Astrocyte of the spinal cord (primary cell): ENCODE measurements at places on chromosomes 13 and 19.

DNA sequence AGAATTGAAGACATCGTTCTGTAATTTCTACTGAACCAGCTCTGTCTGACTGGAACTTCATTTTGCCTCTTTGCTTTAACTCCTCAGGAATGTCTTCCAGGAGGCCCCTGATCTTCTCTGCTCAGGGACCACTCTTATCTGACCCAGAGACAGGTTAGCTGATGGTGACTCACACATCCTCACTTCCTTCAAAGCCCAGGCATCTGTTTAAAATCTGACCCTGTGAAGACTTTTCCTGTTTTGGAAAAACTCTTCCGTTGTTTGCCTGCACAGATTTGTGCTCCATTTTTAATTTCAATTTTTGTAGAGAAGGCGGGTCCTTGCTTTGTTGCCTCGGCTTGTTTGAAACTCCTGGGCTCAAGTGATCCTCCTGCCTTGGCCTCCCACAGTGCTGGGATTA lies 1.6 kb downstream of the ARL11 start:
- no peak for DNase-seq

DNA sequence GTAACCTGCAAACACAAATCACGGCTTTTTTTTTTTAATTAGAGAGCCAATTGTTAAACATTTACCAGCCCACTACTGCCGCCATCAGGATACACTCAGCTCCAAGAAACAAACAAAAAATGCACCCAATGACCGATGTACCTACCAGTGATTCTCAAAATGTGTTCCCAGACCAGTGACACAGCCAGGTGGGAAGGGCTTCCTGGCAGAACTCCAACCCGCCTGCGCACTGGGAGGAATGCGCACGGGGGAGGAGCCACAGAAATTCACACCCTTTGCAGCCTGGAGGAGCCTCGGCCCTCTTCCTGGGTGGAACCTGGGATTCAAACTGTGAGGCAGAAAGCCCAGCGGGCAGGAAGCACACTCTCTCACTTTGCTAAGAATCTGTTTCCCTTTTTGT lies 255.9 kb downstream of the TBC1D4 start:
- DNase-seq, result no peak

DNA sequence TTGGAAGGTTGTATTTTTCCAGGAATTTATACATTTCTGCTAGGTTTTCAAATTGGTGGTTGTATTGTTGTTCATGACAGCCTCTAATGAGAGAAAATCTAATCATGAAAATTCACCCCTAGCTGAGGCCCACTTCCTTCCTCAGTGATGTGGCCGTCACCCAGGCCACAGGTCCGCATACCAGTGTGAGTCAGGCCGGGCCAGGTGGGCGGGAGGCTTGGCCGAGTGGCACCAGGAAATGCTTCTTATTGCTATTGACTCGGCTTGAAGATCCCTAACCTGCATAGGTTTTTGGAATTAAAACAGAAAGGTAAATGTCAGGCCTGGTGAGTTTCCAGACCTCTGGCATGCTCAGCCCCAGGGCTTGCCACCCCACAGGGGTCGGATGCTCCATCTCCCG lies 88.7 kb downstream of the SCGB2B2 start:
- DNase-seq, result no peak

- DNase-seq, result no peak
Observed at GRCh38 chr13:42259515-42259914, 12.4 kb upstream of the AKAP11 start.

- DNase-seq, result no peak
Observed at GRCh38 chr13:27650312-27650711, 28.6 kb downstream of the POLR1D start.

DNA sequence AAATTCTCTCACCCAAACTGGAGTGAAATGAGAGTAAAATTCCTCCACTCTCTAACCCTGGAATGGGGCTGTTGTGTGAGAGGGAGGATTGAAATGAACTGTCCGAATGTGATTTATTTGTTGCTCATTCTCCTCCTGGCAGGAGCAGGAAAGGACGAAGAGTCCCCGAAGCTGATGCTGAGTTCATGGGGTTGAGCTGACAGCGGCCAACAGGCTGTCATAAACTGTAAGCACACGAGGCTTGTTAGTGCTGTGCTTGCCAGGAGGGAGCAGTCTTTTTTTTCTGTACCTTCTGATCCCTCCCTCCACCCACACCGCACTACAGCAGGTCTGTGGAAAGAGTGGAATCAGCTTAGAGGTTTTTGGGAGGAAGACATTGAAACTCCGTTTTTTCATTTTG lies 33.1 kb upstream of the ZNF331 start:
- DNase-seq, result no peak

DNA sequence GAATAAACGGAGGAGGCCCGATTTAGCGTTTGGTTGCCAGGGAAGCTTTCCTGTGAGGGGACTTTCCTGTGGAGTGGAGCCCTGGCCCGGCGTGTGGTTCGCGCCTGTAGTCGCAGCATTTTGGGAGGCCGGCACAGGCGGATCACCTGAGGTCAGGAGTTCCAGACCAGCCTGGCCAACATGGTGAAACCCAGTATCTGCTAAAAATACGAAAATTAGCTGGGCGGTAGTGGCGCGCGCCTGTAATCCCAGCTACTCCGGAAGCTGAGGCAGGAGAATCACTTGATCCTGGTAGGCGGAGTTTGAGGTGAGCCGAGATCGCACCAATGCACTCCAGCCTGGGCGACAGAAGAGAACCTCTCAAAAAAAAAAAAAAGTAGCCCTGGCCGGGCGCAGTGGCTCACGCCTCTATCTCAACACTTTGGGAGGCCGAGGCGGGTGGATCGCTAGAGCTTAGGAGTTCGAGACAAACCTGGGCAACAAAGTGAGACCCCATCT lies 6.9 kb downstream of the KANK3 start:
- DNase-seq, result no peak

DNA sequence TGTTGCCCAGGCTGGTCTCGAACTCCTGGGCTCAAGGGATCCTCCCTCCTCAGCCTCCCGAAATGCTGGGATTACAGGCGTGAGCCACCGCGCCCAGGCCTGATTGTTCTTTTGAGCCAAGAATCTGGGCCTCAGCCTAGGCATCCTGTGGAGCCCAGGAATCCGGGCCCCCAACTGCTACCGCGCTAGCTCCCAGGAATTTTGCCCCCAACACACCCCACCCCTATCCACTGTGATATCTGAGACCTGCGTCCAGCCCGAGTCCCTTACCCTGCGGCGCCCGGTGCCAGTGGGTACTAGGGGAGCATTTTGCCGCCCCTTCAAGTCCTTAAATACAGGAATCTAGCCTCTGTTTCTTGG lies 838 bp upstream of the MYADM start:
- peak; percentile 51 for DNase-seq

GRCh38 chr13:71522941-71523526 lies 344.0 kb downstream of the DACH1 start:
- DNase-seq, result no peak

DNA sequence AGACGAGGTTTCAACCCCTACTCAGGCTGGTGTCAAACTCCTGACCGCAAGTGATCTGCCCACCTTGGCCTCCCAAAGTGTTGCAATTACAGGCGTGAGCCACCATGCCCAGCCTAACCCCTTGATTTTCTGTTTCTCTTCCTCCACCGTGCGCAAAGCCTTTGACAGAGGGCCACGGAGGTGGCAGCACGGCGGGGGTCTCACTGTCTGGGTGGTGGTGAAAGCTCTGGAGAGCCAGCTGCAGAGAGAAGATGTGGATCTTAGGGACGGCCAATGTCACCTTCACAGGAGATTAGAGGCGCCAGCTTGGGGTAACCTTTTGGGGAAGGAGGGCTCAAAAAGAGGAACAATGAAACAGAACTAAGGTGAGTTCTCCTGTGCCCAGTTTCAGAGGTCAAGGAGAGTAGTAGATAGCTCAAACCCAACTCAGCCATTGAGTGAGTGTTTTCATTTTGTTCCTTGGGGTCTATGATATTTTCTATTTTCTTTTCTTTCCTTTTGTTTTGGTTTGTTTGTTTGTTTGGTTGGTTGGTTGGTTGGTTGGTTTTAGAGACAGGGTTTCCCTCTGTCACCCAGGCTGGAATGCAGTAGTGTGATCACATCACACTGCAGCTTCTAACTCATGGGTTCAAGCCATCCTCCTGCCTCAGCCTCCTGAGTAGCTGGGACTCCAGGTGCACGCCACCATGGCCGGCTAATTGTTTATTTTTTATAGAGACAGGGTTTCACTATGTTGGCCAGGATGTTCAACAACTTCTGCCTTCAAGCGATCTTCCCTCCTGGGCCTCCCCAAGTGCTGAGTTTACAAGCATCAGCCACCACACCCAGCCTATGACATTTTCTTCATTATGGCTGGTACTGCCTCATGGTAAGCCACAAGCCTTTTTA lies 37.7 kb downstream of the GPR42 start:
- no peak for DNase-seq

DNA sequence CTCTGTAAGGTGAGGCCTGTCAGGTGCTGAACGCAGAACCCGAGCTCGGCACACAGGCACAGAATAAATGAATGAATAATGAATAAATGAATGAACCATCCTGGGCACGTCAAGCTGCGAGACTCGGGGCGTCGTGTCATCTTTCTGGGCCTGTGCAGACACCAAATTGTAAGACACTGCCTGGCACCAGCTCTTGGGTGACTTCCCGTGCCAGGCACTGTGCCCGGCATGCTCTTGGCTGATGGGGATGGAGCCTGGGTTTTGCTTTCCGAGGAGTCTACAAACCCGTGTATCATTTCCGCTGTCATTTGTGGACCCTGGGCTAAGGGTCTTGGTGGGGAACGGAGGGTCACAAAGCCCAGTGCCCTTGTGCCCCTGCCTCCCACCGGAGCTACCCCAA lies 43.9 kb downstream of the CELF5 start:
- DNase-seq, result no peak

- no peak for DNase-seq
Observed at GRCh38 chr13:37212826-37213225, 107.4 kb upstream of the CSNK1A1L start.

- no peak for DNase-seq
Observed at GRCh38 chr13:92976657-92977056, 249.9 kb upstream of the GPC6 start.

GRCh38 chr13:99605420-99606323 lies 104.4 kb downstream of the TM9SF2 start:
- DNase-seq, result no peak
